ENCODE measurements at places on chromosomes 3 and 15.

GRCh38 chr3:49689046-49689907 lies at the start of the genes MST1 and RNF123:
TSS of gene MST1 (minus strand) at chr3:49689474. CDS start at chr3:49688691, 783 bp downstream.
TSS of gene RNF123 (plus strand) at chr3:49689557. CDS start at chr3:49691166, 1,609 bp downstream.
- DNase-seq, result no peak

- no peak for DNase-seq
These were observed 78.0 kb downstream of the CPN2 start for GRCh38 chr3:194272861-194273742.

DNA sequence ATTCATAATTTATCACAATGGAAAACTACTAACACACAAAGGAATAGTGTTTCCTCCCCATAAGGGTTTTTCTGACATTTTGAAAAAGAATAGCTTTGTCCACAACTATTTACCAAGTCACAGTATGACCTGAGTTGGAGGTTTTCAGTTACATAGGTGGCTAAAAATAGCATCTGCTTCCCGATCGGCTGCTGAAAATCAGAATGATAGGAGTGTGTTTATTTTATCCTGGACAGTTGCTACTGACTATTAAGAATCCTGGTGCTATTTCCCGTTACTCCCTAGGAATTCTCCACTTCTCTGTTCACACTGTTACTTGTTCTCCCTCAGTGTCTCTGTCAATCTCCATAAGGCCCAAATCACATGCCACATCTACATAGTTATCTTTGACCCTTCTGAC lies 353.9 kb upstream of the RARB start:
- no peak for DNase-seq

DNA sequence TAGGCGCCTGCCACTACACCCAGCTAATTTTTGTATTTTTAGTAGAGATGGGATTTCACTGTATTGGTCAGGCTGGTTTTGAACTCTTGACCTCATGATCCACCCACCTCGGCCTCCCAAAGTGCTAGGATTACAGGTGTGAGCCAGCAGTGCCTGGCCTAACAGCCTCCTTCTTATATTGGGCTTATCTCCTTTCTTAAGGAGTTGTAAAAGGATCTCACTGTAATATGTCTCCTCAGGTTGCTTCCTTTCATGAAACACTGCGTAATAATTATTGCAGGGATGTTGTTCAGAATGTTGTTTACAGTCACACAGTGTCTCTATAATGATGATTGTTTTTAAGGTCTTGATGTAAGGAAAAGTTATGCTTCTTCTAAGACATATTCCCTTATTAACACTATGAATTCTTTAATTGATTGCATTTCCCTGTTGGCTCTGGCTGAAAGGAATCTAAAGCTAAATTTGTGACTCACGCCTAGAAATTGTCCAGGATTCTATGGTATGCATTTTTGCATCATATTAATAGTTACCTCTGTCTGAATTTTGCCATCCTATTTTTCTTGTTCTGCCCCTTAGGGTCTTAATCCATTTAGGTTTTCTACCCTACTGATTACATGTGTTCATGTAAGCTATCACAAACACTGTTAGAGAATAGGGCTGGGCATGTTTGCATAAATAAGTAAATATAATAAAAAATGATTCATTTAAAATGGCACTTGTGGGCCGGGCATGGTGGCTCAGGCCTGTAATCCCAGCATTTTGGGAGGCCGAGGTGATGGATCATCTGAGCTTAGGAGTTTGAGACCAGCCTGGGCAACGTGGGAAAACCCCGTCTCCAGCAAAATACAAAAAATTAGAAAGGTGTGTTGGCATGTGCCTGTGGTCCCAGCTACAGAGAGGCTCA lies 24.5 kb upstream of the RNF111 start:
- DNase-seq, result no peak

DNA sequence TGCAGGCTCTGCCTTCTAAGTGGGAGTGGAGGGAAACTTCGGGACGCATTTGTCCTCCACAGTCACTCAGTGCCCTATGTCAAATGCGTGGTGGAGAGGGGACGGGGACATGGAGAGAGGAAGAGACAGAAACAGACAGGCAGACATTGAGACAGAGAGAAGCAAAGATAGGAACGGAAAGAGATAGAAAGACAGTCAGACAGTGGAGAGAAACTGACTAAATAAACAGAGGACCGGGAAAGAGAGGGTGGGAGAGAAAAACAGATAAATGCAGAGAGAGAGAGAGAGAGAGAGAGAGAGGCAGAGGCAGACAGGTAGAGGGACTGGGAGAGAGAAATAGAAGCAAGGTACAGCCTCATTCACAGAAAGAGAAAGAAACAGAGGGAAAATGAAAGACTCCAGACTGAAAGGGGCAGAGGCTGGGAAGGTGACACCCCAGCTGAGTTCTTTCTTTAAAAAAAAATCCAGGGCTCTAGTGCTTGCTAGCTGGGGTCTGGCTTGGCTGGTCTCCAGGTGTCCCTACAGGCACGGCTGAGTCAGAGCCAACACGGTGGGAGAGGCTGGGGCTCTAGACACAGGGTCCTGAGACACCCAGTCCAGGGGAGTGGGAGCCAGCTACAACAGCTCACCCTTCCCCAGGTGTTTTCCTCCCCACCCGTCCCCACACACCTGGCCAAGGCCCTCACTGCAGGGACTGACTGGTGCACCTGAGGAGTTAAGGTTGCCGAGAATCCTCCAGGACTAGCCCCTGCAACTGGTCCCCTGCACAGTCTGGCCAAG lies 506.1 kb upstream of the PROK2 start:
- DNase-seq, result no peak

DNA sequence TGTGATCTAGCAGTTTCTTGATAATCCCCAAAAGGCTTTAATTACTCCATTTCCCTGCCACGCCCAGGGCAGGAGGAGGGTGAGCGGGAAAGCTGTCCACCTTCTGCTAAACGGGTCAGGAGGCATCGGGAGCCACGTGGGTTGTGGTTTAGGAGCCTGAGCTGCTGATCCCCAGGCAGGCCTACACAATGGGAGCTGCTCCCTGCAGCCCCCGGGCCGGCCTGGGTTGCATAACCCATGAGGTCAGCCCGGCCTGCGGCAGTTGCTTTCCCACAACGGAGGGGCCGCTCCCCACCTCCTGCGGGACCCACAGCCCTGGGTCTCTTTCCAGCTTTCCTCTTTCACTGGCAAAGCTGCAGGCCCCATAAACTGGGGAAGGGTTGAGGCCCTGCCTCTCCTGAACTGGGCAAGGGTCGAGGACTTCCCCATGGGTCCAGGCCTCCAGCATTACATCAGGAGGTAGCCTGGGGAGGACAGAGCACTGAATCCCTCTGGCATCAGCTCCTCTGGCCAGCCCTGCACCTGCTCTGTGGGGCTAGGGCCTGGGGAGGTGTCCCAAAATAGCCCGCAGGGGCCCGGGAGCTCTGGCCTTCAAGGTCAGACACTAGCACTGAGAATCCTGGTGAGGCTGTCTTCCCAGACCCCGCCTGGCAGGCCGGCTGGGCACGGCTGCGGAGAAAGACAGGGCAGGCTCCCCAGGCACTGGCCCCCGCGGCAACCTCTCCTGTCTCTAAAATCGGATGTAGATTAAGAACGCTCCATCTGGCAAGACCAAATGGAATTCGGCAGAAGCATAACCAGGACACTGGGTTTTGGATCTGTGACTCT lies 47.3 kb downstream of the ZDHHC19 start:
- DNase-seq, result no peak

DNA sequence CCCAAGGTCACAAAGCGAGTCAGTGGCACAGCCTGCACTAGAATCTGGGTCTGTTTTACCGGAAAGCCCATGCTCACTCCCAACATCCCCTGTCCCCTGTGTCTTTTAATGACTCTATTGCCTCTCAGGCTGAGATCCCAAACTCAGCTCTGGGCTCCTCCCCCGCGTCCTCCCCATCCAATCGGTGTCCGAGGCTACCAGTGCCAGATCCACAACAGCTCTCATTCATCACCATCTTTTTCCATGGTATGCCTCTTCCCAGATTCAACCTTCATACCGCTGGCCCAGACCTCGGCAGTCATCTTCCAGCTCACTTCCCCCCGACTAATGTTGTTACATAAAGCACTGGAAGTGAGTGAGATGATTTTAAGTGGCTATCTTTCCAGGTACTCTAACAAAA lies 16.1 kb upstream of the KY start:
- DNase-seq, result no peak

All from esophagus squamous epithelium (tissue), 5 donors.